ENCODE measurements at places on chromosomes 11 and 22.

- DNase-seq = no peak
Measured at GRCh38 chr22:42069801-42070516, 653 bp downstream of the NAGA start.

- DNase-seq = no peak
Measured at GRCh38 chr11:130737041-130737830, 179.0 kb downstream of the SNX19 start.

GRCh38 chr11:13577881-13578280 lies 82.1 kb upstream of the PTH start:
- no peak for DNase-seq

GRCh38 chr11:122229078-122229477 lies 113.1 kb upstream of the BLID start:
- DNase-seq = no peak

DNA sequence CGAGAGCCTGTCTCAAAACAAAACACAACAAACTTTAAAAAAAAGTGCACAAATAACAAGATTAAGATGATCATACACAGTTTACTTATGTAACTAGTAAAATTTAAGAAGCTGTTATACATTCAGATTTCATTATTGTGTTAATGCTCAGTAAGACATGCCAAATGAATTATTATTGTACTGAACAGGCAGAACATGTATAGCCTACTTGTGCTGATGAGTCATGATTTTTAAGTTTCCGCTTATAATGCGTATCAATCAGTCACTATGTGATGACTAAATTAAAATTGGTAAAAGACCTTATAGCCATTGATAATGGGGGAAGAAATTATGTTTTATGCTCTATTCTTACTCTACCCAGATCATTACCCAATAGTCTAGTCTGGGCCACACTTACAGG lies 20.5 kb upstream of the EXPH5 start:
- no peak for DNase-seq

GRCh38 chr11:66547662-66548009 lies 933 bp downstream of the ACTN3 start:
- DNase-seq = no peak

GRCh38 chr11:85472953-85473352 lies 154.2 kb downstream of the DLG2 start:
- DNase-seq = no peak

GRCh38 chr11:114083391-114084252 lies 24.1 kb downstream of the ZBTB16 start:
- DNase-seq = no peak

GRCh38 chr11:57700425-57700824 lies 11.6 kb downstream of the MED19 start:
- DNase-seq = no peak

All from HS-5 (cell line).